ENCODE measurements at places on chromosomes 1 and 21. TPM values are rescaled to one million over a fixed set of nuclear protein-coding genes. Genes with fewer than 3 reads are reported as not detected.

KIRREL1 gene
- total RNA-seq = 10.0 TPM

TCP10L gene
- 2.9 TPM for total RNA-seq

COL16A1 gene
- total RNA-seq = 16.1 TPM

RIPK4 gene
- 0.17 TPM for total RNA-seq

NUDT17 gene
- 3.4 TPM for total RNA-seq

LYSMD1 gene
- 13.0 TPM for total RNA-seq

KRTAP7-1 gene
- not detected for total RNA-seq

GLMN gene
- total RNA-seq = 6.3 TPM

DNASE2B gene
- total RNA-seq = not detected

BMP8A gene
- not detected for total RNA-seq

C1orf87 gene
- total RNA-seq = not detected

AMY1B gene
- total RNA-seq = not detected

OLFML2B gene
- 2.4 TPM for total RNA-seq

PCBP3 gene
- total RNA-seq = 2.7 TPM

RNF223 gene
- total RNA-seq = not detected

SMCP gene
- total RNA-seq = not detected

FAM229A gene
- 2.8 TPM for total RNA-seq

TNFSF4 gene
- 0.40 TPM for total RNA-seq

CENPF gene
- total RNA-seq = 0.47 TPM

FNBP1L gene
- total RNA-seq = 23.6 TPM

ZNF593OS gene
- total RNA-seq = not detected

KDM5B gene
- total RNA-seq = 14.6 TPM

TPTE gene
- total RNA-seq = not detected

REN gene
- total RNA-seq = not detected

OR2T29 gene
- total RNA-seq = not detected

RNU1-1 gene
- total RNA-seq = 4,234 TPM

DFFA gene
- 22.4 TPM for total RNA-seq

CLDN17 gene
- total RNA-seq = not detected

KRTAP25-1 gene
- total RNA-seq = not detected

C1QA gene
- 86.5 TPM for total RNA-seq

SPRR2F gene
- not detected for total RNA-seq

HEYL gene
- total RNA-seq = 15.0 TPM

AGO1 gene
- total RNA-seq = 20.3 TPM

KCNE1 gene
- 5.3 TPM for total RNA-seq

ASCL5 gene
- not detected for total RNA-seq

MIXL1 gene
- not detected for total RNA-seq

GJB4 gene
- not detected for total RNA-seq

CTBS gene
- total RNA-seq = 6.7 TPM

UTS2 gene
- total RNA-seq = not detected

GSTM4 gene
- 46.5 TPM for total RNA-seq

TMEM81 gene
- total RNA-seq = 3.7 TPM
